Activated naive CD8-positive, alpha-beta T cell treated with anti-CD3 and anti-CD28 coated beads, Interleukin-2, amount 50 U/mL, for 16 hours (primary cell): ENCODE measurements at places on chromosomes 12 and 14.

- no peak for DNase-seq
Observed at GRCh38 chr14:21539189-21539940, 13.2 kb upstream of the SALL2 start.

- DNase-seq: no peak
Observed at GRCh38 chr12:38919191-38919590, 13.8 kb upstream of the CPNE8 start.

- no peak for DNase-seq
Observed at GRCh38 chr12:100671396-100672074, 98.1 kb downstream of the GAS2L3 start.

GRCh38 chr12:82912406-82912805 lies 225.7 kb downstream of the TMTC2 start:
- DNase-seq: no peak

- DNase-seq: no peak
Observed at GRCh38 chr12:3089588-3089987, 12.4 kb downstream of the TSPAN9 start.

DNA sequence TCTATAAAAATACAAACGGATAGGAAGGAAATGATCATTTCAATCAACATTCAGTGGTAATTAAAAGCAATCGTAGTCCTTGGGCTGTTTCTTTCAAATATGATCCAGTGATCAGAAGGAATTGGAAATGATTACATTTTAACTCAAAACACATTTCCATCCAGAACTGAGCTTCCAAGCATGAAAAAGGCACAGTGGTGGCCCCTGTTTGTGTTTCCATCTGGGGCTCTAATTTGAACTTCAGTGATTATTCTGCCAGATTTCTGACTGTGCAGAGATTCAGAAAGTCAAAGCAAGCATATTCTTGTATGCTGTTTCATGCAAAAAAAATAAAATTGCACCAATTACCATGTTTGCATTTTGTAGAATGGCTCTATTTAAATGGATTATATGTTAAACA lies 157.0 kb upstream of the LMNTD1 start:
- DNase-seq: no peak

- no peak for DNase-seq
Observed at GRCh38 chr12:130456375-130457199, 118.9 kb downstream of the PIWIL1 start.

DNA sequence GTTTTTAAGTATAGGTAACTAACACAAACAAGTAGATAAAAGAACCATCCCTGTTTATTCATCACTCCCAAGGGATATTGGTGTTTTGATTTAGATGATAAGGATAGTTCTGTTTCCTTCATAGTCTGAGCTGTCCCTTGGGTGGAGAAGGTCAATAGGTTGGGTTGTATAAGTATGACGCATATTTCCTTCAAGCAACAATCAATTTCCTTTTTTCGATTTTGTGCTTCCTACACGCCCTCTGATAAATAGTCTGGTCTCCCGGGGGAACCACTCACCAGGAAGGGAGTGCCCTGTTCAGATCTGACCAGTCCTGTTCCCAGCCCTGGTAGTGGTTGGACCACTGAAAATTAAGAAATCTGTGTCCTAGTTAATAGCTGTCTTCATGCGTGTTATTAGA lies 378.8 kb upstream of the FAR2 start:
- DNase-seq: no peak

DNA sequence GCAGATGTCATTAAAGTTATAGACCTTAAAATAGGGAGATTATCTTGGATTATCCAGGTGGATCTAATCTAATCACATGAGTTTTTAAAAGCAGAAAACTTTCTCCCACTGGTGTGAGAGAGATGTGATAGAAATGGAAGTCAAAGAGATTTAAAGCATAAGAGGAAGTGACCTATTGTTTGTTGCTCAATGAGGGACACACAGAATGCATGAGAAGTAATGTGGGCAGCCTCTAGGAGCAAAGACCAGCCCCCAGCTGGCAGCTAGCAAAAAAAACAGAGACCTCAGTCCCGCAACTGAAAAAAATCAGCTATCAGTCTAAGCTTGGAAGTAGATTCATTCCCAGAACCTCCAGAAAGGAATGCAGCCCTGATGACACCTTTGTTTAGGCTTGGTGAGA lies 24.6 kb upstream of the ANP32D start:
- DNase-seq: no peak

GRCh38 chr12:3117144-3117581 lies 40.0 kb downstream of the TSPAN9 start:
- no peak for DNase-seq

- no peak for DNase-seq
Observed at GRCh38 chr12:13099844-13100604, 3.4 kb downstream of the GSG1 start.

DNA sequence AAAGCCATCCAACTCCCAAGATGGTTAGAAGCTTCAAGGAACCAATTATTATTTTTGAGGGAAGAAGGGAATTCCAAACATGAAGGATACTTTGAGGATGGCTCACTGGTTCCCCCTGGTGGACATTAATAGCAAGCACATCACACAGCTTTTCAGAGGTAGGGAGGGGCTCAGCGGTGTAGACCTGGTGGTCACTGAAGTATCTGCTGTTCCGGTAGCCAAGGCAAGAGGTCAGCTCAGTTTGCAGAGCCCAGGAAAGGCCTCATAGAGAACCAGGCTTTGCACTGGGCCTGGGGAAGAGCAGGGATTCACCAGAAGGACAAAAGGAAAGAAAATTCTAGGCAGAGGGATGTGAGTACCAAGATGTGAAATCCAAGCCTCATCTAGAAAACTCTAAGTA lies 118.7 kb downstream of the KSR2 start:
- no peak for DNase-seq

DNA sequence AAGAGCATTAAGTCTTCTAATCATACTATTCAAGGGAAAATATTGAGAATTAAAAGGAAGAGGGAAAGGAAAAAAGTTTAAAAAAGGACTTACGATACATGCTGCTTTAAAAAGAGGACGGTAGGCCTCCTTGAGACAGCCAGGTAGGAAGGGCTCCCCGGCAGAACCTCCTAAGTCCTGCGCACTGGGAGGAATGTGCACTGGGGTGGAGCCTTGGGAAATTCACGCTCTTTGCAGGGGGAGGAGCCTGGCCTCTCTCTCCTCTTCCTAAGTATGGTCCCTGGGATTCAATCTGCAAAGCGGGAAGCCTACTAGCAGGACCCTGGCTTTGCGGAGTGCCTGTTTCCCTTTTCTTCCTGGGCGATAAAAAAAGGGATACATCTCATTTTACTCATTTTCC lies 553.0 kb downstream of the RPS29 start:
- no peak for DNase-seq

DNA sequence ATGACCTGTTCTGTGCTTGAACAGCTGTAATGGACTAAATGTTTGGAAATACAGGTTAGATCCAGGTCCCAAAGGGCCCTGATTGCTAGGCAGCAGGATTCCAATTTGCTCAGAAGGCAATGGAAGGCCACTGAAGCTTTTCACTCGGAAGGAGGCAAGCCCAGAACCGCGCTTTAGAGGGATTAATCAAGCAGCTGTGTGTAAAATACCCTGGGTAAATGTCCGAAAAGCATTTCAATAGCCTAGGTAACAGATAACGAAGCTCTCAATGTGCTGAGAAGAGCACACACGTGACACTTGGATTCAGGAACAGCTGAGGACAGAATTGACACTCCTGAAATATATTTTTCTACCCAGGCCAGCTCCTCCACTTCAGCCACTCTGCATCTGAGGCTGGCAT lies 436.1 kb downstream of the TMEM132D start:
- DNase-seq: no peak

DNA sequence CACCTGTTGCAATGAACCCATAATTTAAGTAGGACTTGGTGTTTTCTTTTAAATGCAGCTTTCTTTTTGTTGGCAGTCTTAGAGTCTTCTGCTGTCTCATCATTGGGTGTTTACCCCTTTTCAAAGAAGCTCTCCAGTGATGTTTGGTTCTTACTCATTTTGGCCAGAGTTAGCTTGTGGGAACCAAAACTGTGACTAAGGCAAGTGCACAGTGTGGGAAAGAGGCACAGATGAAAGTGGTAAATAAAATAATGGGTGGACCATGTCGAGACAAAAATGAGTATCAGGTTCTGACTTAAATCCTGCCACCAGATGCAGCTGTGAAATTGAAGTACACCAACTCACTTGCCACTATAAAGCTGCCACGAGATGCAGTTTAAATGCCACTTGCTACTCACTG lies 615.4 kb upstream of the MIS18BP1 start:
- DNase-seq: no peak

GRCh38 chr12:4539167-4539870 lies 629 bp downstream of the RAD51AP1 start:
- no peak for DNase-seq

DNA sequence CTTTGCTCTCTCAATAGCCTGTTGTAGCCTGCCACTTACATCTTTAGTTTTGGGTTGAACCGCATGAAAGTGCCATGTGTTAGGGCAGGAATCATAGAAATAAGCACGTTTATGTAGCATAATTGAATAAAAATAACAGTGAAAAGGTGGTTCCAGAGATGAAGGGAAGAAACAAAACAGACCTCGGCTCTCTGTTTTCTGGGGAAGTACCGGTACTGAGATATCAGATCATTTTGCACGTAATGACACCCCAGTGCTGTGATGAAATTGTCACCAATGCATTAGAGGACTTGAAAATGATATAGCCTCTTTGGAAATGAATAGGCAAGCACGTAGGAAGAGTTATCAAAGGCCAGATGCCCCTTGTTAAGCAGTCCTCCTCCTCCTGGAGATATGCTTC lies 42.5 kb upstream of the DLK1 start:
- no peak for DNase-seq

GRCh38 chr14:64971943-64972791 lies at the start of gene RAB15:
Gene RAB15 (minus strand): TSS chr14:64972336. CDS start chr14:64972076, 260 bp downstream.
- DNase-seq: no peak

- DNase-seq: no peak
Observed at GRCh38 chr14:30864934-30865333, 9.4 kb upstream of the COCH start.

DNA sequence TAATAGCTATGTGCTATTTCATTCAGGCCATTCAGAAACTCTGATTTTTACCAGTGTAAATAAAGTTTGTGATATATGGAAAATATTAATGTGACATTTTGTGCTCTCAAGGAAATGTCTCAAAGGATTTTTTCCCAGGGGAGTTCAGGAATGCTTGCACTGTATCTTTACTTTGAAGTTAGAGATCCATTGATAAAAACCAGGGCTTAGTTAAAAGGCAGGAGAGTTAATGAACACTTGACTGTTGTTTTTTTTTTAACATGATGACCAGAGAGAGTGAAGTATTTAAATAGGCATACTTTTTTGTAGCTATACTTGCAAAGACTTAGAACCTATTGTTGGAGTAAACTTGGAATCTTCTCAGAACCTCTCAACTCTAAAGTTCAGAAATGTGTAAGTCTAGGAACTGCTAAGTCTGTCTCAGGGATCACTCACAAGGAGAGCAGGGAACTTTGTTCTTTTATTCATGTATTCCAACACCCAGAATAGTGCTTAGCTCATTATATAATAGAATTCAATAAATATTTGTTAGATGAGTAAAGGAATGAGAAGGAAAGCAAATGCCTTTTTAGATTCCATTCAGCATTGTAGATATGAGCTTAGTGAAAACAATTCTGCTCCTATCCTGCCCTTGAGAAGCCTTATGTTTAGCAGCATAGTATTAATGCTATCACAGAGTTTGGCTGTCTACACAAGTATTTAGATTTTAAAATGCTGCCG lies 117.5 kb downstream of the DAAM1 start:
- DNase-seq: no peak

- no peak for DNase-seq
Observed at GRCh38 chr14:39342768-39343167, 89.5 kb downstream of the FBXO33 start.

DNA sequence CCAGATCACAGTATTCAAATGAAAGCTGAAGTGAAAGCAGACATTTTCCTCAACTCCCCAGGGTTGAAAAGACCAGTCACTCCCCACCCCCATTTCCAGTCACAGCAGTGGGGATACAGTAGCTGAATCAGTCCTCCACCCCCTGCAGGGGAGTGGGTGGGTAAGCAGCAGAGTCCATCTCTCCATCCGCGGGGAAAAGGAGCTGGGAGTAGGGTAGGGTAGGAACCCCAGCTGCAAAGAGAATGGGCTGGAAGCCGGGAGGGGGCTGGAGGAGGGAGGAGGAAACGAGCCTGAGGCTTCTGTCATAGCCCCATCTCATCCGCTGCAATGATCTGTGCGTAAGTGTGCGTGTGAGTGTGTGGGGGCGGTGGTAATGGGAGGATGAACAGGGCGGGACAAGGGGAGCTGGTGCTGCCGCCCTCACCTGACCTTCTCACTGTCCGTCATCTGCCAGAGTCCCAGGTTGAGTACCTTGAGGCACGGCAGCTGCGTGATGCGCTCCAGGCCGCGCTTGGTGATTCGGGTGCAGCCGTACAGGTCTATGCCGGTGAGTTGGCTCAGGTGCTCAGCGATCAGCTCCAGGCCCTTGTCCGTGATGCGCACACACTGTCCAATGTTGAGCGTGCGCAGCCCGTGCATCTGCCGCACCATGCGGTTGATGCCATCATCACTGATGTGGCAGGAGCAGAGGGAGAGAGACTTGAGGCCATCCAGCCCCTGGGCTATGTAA lies 1.8 kb downstream of the FBXL14 start:
- DNase-seq: peak; percentile 25

DNA sequence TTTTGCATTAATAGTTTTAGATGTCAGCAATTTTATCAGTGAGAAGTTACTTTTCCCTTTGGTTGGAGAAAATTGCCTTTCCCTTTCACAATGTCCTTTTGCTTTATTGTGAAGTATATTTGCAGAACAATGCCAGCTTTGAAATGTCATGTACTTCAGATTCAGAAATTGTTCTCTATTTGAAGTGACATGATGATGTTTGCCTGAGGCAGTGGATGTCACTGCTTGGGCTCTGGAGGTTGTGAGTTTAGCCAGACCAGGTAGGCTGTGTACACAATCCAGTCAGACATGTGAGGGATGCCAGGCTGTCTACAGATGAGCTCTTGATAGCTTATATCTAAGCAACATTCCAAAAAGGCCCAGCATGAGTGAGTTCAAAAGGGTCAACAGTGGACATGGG lies 451.9 kb upstream of the FBXO33 start:
- no peak for DNase-seq

DNA sequence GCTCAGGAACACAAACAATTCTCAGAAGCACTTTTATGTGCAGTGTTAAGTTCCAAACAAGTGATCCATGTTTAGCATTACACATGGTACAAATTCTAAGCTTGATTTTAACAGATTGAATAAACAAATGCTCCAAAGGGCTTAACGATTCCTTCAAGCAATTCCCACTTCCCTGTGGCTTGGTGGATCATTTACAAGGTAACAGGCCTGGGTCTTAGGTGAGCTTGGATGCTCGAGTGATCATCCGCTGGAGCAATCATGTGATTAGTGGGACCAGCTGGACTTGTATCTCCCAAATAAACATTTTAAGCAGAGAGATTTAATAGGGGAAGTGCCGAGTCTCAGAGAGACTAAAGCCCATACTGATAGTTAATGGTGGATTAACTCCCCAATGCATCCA lies 70.7 kb downstream of the CALM1 start:
- no peak for DNase-seq
